ENCODE measurements at places on chromosomes 2 and 18.
A peak's percentile ranks its signal among the peaks of the same experiment; 100 is the strongest.

DNA sequence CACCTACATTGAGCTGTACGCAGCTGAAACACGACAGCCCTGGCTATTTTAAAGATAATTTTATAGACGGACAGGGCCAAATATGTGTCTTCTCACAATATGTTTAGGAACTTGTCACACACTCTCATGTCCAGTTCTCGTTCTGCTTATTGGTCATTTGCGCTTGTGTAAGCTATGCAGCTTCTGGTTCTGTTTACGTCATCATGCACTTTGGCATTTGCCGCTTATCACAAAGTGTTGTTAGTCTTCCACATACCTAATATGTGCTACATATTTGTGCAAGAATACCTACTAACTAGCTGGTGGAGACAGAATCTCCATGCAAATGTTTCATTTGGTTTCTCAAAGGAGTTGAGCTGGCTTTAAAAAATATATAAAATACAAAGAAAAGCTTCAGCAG is 7.5 kb upstream of the ZNF516 start:
- no peak for DNase-seq

DNA sequence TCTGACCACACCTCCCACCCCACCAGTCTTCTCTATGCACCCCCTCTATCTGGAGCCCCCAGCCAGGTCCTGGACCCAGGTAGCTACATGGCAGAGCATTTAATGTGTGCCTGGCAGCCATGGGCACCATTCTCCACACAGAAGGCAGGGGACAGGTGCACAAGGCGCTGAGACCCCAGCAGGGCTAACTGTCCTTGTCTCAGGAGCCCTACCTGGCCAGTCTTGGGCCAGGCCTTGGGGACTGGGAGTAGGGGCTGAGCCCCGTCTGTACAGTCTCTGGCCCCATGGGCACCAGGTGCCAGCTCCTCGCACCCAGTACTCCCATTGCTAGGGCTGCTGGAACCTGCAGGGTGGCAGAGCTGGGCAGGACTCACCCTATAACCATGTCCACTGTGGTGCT is 2.9 kb downstream of the GNLY start:
- DNase-seq = no peak

DNA sequence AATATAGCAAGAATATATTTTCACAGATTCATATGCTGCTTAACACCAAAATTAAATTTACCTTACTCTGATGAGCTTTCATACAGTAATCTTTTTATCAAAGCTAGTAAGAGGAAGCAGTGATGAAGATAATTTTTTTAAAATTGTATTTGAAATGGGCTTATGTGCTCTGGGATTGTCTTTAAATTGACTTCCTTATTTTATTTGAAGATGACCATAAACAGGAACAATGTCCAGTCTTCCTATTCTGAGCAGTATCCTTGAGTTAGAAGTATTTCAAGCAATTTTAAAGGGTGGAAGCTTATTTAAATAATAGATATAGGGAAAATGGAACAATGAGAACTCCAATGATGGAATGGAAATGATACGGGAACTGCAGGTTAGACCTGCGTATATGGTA is 211.6 kb downstream of the MCFD2 start:
- DNase-seq = no peak

DNA sequence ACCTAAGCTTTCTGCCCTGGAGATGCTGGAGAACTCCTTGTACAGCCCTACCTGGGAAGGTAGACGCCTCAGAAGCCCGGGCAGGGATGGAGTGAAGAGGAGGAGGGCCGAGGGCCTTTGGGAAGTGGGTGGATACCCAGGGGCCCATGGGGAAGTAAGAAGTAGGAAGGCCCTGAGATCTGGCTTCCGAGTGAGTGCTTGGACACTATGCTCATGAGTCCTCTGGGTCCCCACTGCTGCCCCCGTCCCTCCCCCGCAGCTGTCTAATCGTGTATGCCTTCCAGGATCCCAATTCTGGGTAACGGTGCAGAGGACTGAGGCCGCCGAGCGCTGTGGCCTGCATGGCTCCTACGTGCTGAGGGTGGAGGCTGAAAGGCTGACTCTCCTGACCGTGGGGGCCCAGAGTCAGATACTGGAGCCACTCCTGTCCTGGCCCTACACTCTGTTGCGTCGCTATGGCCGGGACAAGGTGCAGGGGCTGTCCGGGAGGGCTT is 1.1 kb downstream of the DOK1 start:
- no peak for DNase-seq

GRCh38 chr2:33205693-33206434 is 259.1 kb downstream of the LTBP1 start:
- DNase-seq = no peak

DNA sequence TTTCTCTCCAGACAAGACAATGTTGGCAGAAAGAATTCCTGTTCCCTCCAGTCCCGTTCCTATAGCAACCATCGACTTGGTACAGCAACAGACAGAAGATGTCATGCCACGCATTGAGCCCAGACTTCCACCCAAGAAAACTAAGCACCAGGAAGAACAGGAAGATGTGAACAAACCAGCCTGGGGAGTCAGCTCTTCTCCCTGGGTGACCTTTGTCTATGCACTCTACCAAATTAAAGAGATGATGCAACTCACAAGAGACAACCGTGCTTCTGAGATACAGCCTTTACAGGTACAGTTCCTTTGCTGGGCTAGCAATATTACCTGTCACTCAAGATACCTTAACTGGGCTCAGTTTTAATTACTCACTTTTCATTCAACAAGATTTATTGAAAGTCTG is 37.1 kb downstream of the NEMP2 start:
- no peak for DNase-seq

GRCh38 chr2:25341011-25341727 is 556 bp downstream of the DNMT3A start:
- peak; percentile 33 for DNase-seq

GRCh38 chr2:216222650-216223352 is 113.7 kb downstream of the XRCC5 start:
- DNase-seq = no peak

- peak; percentile 38 for DNase-seq
These were observed 9.0 kb downstream of the SNORC start for GRCh38 chr2:232878855-232879617.

DNA sequence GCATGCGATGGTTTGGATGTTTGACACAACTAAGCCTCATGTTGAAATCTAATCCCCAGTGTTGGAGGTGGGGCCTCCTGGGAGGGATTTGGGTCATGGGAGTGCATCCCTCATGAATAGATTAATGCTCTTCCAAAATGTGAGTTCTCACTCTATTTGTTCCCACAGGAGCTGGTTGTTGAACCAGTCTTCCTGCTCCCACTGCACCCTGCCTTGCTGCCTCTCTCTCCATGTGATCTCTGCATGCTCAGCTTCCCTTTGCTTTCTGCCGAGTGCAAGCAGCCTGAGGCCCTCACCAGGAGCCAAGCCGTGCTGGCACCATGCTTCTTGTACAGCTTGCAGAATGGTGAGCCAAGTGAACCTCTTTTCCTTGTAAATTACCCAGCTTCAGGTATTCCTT is 206.8 kb downstream of the VAPA start:
- DNase-seq = no peak

- no peak for DNase-seq
These were observed 77.8 kb downstream of the DNER start for GRCh38 chr2:229636571-229636970.

DNA sequence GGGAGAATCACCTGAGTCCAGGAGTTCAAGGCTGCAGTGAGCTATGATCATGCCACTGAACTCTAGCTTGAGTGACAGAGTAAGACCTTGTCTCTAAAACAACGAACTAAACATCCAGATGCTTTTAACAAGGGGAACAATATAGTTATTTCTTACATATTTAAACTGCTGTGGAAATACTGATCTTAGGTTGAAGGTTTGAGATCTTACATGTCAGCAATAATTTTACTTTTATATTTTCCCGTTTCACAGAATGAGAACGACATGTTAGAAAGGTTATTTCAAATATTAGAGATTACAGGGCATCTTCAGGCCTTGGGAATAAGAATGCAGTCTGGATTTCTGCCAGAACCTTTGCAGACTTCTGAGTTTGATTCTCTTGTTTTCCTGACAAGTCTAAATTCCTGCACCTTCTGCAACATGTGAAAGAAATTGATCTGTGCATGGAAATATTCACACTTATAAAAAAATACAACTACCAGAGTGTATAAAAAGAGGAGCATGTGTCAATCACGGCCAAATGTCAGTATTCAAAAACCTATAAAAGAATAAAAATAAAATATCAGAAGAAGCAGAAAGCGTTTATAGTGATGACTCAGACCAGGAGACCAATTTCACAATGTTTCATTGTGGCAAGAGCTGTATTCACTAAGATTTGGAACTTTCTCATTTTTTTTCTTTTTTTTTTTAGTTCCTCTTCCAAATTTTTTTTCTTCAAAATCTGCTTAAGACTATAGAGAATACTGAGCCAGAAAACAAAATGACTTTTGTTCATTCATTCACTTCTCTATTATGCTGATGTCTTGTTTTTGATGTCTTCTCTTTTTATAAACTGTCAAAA is 29.6 kb downstream of the COLEC12 start:
- no peak for DNase-seq

DNA sequence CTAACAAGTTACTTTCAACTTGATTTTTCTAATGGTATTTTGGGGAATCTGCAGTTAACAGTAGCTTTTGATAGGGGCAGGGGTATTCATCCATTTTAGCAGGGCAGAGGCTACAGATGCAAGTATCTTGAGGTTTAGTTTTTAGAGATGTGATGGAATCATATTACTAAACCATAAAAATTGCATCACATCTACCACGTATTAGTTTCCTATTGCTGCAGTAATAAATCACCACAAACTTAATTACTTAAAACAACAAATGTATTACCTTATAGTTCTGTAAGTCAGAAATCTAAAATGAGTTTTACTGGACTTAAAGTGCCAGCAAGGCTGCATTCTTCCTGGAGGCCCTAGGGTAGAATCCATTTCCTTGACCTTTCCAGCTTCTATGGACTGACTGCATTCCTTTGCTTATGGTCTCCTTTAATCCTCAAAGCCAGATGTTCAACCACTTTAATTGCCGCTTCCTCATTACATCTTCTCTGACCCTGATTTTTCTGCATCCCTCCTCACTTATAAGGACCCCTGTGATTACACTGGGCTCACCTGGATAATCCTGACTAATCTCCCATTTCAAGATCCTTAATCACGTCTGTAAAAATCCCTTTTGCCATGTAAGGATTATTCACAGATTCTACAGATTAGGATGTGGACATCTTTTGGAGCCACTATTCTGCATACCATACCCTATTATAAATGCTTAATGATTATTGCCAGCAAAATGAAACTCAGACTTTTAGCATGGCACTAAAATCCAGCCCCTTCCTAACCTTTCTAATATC is 21.9 kb upstream of the EXOC6B start:
- no peak for DNase-seq

GRCh38 chr2:212974692-212975091 is 176.7 kb downstream of the IKZF2 start:
- DNase-seq = no peak

GRCh38 chr2:69306393-69306821 is 80.6 kb downstream of the GFPT1 start:
- no peak for DNase-seq

- DNase-seq = no peak
These were observed 980.3 kb upstream of the CDH2 start for GRCh38 chr18:29157057-29157780.

- no peak for DNase-seq
These were observed 6.0 kb upstream of the LIMS2 start for GRCh38 chr2:127681288-127681804.

DNA sequence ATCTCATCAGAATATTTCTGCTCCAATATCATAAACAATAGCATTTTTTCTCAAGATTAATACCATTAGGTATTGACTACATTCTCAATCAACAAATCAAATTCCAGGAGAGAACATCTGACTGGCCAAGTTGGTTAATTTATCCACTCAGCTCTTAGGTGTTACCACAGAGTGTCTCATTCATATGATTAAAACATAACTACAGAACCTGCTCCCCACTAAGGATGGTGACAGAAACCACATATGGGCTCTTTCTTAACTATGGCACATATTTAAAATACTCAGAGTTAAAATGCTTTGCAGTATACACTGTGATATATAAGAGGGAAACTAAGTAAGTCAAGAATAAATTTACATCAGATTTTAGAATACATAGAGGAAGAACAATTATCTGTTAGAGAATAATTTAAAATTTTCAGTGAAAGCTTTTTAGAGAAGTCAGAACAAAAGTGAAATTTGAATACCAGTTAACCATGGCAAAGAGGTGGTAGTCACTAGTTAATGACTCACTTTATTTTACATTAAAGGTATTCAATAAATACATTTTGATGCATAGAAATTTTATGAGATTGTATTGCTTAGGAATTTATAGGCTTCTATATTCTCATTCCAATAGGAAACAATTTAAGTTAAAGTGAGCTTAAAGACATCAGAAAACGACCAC is 1120.8 kb upstream of the TMEFF2 start:
- no peak for DNase-seq

DNA sequence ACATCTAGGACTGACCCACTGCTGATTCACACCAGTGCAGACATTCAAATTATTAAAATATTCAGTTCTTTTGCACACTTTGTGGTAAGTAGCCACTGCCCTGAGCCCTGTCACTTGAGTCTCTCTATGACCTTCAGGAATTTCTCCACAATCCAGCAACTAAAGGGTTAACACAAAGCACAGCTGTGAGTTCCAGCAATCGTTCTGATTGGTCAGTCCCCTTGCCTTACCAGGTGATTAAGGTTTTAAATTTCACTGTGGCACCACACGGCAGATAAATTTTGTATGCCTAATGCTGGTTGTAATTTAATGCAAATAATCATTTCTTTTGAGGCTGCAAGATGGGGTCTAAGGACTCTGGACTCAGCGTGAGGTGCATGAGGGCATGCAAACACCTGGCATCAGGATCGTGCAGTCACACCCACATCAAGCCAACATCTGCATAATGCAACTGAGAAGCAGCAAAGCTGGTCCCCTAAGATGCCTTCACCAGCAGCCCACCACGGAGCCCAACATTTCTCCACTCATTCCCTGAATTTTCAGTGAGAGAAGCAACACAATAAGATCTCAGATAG is 36.6 kb downstream of the SLC14A1 start:
- no peak for DNase-seq

DNA sequence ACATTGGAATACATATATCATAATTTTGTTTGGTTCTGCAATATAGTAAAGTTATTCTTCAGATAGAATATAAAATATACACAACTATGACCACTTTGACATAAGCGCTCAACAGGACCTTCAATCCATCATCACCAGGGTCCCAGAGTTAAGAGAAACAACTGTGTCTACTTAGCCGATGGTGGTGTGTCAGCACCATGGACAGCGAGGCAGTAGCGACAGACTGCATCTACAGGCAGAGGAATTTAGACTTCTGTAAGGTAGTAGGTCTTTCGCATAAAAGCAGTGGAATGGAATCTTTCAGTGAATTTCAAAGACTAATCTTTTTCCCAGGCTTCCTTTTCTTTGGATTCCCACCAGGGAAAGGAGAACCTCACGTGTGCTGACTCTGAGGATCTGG is 20.5 kb upstream of the LRPPRC start:
- no peak for DNase-seq

Measured in hypothalamus (tissue), 51 donors.